Upper lobe of left lung (tissue), 6 donors: ENCODE measurements at places on chromosomes 7 and 10. TPM values are rescaled to one million over a fixed set of nuclear protein-coding genes. Genes with fewer than 3 reads are reported as not detected.

DNA sequence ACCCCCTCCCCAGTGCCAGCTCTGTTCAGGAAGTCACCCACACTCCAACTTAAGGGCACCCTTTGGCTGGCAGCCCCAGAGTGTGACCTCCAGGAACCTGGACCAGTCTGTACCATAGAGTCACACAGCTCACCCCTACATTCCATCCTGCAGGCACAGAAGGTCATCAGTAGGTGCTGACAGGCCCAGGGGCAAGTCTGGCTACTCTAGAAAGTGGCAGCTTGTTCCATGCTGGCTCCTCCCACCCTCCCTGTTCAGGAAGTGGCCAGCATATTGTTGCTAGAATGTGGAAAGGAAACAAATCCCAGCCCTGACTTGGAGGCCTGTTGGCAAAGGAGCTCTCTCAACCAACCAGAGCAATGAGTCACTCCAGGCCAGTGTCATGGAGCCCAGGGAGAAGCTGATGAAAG is 3.2 kb upstream of the NCOA4 start:
- DNase-seq: no peak

Gene LLCFC1
- total RNA-seq: not detected

DNA sequence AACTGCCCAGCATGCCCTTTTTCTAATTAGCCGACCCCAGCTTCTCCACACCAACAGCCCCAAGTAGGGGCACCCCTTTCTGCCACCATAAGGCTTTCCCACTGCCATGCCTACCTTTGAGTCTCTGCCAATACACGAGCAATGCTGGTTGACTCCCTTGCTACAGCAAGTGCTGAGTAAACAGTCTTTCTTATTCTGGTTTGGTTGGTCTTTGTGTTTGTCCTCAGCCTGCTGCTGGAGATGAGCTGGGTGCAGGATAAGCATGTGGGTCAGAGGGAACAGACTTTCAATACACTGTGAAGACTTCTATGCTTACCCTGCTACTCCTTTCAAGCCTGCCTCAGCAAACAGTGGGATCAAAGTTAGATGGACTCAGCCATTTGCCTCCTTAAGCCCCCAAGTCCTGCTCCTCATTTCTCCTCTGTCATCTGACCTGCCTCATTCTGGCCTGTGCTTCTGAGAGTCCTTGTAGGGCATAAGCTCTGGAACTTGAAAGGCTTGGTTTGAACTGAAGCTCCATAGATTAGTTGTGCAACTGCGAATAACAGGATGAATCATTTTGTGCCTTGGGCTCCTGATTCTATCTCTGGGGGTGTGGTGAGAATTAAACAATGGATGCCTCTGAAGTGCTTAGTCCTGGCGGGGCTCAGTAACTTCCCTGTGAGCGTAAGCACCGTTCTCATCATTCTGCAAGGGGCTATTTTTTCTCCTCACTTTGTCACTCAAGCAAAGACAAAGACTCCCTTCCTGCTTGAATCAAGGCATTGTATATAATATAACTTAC is 533.8 kb upstream of the DPP6 start:
- no peak for DNase-seq

DNA sequence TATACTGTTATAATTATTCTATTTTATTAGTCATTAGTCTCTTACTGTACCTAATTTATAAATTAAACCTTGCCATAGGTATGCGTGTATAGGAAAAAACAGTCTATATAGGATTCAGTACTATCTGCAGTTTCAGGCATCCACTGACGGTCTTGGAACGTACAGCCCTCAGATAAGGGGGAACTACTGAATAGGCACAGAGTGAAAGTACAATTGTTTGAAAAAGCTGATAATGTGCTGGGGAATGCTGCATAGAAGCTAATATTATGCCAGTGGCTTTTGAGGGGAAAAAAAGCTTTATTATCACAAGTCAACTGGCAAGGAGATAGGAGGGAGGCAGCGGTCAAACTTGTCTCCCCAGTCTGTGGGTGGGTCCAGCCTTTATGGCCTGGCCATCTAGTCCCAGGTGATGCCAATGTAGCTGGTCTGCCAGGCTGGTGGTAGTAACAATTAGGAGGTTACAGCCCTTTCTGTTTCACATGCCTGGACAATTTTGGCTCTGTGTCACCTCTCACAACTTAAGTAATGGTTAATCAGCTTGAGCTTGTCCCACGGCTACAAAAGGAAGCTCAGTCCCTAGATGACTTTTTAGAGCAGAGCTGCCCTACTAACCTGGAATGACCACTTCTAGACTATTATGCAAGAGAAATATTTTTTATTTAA is 8.3 kb upstream of the FMC1 start:
- DNase-seq: no peak

- no peak for DNase-seq
These were observed 161.3 kb upstream of the PCDH15 start for GRCh38 chr10:54962134-54962900.

Gene PPP3CB
- total RNA-seq: 29.2 TPM

DNA sequence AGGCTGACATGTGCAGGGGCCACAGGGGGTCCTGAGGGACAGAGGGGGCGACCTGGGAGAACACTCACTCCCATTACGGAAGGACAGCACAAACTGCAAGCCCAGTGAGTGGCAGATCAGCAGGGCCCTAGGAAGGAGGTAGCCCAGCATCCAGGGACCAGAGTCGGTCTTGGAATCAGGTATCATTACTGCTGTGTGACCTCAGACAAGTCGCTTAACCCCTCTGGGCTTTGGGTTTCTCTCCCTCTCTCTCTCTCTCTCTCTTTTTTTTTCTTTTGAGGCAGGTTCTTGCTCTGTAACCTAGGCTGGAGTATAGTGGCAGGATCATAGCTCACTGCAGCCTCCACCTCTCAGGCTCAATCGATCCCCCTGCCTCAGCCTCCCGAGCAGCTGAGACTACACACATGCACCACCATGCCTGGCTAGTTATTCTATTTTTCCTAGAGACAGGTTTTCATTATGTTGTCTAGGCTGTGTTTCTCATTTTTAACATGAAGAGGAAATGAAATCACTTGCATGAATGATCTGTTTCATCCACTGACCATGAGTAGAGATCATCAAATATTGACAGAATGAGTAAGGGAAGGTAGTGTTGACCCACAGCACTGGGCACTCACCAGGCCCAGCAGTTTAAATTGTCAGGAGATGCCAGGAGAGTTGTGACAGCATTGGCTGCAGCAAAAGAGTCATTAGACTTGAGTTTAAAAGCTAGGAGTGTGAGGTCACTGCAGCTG is 49.4 kb downstream of the BUB3 start:
- DNase-seq: no peak

GRCh38 chr10:79292891-79293746 is 54.1 kb upstream of the PPIF start:
- DNase-seq: peak; percentile 87

Gene TACC2
- total RNA-seq: 203 TPM

GRCh38 chr7:124276005-124276622 is 243.2 kb upstream of the TMEM229A start:
- DNase-seq: no peak

Gene PWWP2B
- 20.2 TPM for total RNA-seq

Gene DLX6
- total RNA-seq: not detected

DNA sequence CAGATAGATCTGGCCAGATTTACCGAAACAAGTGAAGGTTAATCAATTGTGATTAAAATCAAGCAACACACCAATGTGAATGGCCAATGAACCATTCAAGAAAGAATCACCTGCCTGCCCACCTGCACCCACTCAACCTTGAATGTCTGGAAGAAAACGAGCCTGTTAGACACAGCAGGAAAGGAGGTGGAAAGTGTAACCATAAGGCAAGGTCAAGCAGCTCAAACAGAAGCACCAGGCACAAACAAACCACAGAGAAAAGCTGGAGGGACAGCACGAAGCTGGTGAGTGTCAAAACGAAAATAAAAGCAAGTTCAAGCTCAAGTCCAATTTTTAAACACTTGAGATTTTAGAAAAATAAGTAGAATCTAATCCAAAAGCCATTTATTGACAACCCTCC is 64.9 kb downstream of the STEAP1B start:
- no peak for DNase-seq

- DNase-seq: peak; percentile 65
These were observed 21.7 kb upstream of the ZNF467 start for GRCh38 chr7:149795126-149795525.

GRCh38 chr7:94439893-94440381 is 45.2 kb downstream of the COL1A2 start:
- DNase-seq: no peak

- DNase-seq: no peak
These were observed 126.1 kb downstream of the PLXNA4 start for GRCh38 chr7:132450188-132450587.

Gene LIPF
- not detected for total RNA-seq

Gene PDZD7
- 0.39 TPM for total RNA-seq

DNA sequence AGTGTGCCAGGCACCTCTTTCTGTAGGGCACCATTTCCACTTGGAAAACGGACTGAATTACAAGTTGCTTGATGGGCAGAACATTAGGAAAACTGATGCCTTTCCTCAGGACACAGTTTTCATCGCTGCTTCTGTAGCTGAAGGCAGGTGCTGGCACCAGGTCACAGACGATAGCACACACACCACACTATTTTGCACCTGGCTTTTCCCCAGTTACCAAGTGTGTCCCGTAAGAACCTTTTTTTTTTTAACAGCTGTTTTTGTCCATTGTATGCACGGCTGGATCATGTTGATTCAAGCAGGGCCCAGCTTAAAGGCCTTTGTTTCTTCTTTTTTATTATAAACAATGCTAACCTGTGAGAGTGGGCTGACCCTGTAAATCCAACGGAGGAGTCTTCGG is 1.3 kb upstream of the GET4 start:
- DNase-seq: no peak

DNA sequence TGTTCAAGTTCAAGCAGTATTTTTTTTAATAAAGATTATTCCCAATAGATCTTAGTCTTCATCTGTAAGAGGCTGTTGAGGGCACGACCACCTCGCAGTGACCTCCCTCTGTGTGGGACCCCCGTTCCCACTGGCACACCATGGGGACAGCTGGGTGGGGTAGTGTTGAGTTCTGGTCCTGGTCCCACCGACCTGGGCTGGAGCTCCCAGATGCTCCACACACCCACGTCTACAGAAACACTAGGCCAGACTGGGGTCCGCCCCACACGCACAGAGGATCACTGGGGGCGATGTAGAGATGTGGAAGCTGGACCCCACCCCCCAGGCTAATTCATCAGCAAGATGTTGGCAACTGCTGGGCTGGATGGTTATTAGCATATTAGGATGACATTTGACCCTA is 623.6 kb downstream of the PTPRN2 start:
- DNase-seq: peak; percentile 13

DNA sequence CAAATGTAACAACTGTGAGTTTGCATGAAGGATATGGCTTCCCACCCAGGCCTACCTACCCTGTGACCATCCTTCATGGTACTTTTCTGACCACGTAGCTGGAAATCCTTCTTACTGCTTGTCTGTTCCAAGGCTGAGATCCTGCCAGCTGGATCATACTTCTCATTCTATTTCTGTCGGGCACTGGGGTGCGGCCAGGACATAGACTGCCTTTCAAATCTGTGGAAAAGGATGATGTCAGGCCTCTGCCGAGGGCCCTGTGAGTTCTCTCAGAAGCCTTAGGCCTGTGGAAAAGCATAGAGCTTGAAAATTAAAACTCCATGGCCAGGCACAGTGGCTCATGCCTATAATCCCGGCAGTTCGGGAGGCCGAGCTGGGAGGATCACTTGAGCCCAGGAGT is 10.0 kb downstream of the VWC2 start:
- no peak for DNase-seq

GRCh38 chr7:516606-517456 is 2.8 kb downstream of the PDGFA start:
- DNase-seq: no peak

GRCh38 chr10:101682172-101682825 is 12.7 kb downstream of the FBXW4 start:
- DNase-seq: no peak

- no peak for DNase-seq
These were observed 10.8 kb downstream of the EN2 start for GRCh38 chr7:155468785-155469148.

DNA sequence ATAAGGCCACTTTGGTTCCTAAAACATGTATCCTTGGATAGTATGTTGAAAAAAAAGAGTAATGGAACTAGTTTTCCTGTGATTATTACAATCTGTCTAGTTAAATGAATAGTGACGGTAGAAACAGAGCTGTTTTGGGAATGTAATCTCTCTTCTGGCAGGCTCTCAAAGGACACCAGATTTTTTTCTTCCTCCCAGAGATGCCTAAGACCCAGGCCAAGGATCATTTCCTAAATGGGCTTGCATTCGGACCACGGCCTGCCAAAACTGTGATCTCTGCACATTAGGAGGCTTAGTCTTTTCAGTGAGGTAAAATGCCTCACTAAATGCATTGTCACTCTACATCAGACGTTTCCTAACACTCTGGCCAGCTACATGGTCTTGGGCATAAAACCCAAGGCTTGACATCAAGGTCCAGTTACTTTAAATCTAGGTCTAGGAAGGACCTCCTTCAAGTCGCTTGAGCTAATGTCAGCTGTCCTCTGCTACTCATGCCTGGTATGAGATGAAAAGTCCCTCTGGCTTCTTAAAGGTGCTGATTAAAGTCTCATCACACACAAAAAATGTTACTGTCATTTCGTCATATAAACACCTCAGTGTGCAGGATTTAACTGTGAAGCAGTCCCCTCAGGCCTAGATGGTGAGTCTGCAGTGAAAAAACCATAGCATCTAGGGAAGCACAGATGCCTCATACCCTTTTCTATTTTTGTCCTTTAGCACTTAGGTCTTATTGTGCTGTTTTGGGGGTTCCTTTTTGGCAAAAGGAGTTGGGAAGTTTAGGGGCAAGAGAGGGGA is 47.7 kb downstream of the DLD start:
- DNase-seq: no peak

- DNase-seq: peak; percentile 63
These were observed 5.1 kb downstream of the SHH start for GRCh38 chr7:155807065-155807671.

- no peak for DNase-seq
These were observed 3.1 kb upstream of the IRF5 start for GRCh38 chr7:128934361-128935341.

- no peak for DNase-seq
These were observed 6.3 kb downstream of the NAT16 start for GRCh38 chr7:101173752-101174244.

DNA sequence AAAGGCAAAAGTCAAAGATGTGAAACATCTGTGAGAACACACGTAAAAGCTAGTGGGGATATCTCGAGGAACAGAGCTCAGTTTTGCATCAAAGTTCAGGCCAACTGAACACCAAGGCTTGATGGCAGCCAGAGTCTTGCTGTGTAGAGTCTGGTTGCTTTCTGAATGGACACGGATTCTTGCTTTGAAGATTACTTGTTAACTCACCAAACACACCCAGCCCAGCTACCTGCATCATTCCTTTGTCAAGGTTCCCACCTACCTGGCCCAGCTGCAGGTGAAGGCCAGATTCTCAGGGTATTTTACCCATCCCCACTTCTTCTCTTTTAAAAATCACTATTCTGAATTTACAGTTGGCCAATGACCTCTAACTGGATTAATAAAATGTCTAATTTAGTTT is 174.4 kb upstream of the PHYHIPL start:
- no peak for DNase-seq

Gene WNT16
- total RNA-seq: not detected
